ENCODE measurements at places on chromosomes 2 and 18.

- no peak for DNase-seq
Observed at GRCh38 chr18:65206551-65207260, 544.1 kb upstream of the CDH7 start.

- DNase-seq = no peak
Observed at GRCh38 chr2:177242121-177242987, 22.2 kb downstream of the NFE2L2 start.

DNA sequence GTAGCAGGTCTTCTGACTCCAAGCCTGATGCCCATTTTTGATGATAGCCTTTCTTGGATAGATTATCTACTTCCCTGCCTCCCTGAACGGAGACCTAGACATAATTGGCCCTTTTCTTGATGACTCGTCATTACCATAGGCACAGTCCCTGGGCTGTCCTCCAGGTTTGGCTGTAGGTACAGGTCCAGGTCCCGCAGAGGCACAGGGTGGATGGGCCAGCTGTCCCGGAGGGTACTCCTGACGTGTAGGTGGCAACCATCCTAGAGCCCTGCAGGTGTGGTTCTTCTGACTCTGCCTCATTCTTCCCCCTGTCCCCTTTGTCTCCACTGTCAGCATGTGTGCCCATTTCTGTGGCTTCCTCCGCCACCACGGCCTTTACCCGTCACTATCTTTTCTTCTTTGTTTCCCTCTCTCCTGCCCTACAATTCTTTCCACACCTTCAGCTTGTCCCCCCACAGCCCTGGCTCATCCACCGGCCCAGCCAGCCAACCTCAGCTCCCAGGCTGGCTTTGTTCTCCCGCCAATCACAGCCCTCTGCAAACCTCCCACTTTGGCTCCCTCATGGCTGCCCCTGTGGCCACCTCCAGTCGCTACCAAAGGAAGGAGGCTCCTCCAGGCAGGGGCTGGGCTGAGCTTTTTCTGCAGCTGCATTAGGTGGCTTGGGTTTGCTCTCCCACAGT is 102.8 kb downstream of the SMAD7 start:
- no peak for DNase-seq

DNA sequence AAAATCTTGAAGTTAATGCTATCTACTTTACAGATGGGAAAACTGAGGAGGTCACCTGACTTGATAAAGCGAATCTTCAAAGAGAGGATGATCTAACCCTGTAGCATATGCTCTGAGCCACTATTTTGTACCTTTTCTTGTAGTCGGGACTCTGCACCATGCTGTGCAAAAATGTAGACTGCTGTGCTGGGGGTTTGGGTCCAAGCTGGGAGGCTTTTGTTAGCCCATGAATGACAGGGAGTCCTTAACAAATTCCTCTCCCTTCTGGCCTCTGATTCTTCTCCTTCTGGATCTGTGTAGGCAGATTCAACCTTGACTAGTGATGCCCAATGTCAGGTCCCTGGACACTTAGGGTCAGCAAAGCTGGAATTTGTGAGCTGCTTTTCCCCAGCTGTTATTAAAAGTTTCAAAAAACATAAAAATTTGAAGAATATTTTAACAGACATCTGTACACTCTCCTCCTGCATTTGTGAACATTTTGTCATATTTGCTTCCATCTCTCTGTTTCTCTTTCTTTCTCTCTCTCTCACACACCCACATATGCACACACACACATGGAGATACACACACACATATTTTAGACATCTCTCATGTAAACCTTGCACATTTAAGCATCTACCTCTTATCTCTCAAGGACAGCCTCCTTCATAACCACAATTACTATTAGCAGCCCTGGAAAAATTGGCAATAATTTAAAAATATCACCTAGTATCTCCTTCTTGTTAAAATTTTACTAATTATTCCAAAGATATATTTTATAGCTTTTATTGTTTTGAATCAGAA is 335.0 kb upstream of the TRIB2 start:
- no peak for DNase-seq

GRCh38 chr2:146323564-146323963 is 1521.3 kb upstream of the ACVR2A start:
- DNase-seq = no peak

DNA sequence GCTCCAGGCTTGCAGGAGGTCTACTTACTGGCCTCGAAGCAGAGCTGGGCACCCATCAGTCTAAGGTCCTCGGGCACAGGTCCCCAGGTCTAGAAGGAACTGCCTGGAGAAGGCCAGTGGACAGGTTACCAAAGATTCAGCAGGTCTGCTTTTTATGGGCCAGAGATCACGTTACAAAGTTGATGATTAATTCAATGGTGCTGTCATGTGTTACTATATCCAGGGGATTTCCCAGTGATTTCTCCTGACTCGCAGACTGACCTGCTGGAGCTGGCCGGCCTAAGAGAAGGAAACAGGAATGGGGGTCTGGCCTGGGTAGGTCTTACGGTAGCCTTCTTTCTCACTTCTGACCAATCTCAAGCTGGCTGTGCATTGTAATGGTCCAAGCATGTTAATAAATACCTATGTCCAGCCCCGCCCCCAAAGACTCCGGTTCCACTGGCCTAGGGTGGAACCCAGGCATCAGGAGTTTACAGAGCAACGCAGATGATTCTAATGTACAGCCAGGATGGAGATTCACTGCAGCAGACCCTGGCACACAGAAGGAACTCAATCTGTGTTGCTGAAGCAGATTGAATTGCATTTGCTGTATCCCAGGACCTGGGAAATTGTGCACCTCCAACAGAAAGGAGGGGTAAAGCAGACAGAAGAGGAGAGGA is at the start of gene NEURL3:
TSS of gene NEURL3 (minus strand) at position 127 of the 659 bp plus-strand sequence. CDS start at position 56, 71 bp downstream.
- no peak for DNase-seq

GRCh38 chr2:214577769-214578168 is 166.9 kb downstream of the VWC2L start:
- no peak for DNase-seq

DNA sequence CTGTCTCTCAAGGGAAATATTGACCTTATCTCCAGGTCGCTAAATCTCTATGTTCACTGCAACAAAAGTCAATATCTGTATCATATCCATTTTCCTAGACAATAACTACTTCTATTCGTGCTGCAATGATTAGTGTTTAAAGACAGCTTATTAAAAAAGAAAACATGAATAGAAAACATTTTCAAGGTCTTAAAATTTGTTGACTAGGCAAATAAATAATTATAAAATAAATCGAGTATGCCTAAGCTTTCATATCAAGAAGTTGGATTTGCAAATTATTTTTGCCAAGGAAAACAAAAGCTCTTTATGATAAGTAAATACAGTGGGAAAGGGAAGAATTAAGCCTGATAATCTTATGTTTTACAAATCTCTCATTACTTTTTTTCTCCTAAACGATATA is 428.5 kb downstream of the NUP35 start:
- no peak for DNase-seq

GRCh38 chr18:46140173-46140572 is 36.0 kb downstream of the HAUS1 start:
- no peak for DNase-seq

GRCh38 chr2:151347294-151347693 is 10.1 kb upstream of the TNFAIP6 start:
- no peak for DNase-seq

DNA sequence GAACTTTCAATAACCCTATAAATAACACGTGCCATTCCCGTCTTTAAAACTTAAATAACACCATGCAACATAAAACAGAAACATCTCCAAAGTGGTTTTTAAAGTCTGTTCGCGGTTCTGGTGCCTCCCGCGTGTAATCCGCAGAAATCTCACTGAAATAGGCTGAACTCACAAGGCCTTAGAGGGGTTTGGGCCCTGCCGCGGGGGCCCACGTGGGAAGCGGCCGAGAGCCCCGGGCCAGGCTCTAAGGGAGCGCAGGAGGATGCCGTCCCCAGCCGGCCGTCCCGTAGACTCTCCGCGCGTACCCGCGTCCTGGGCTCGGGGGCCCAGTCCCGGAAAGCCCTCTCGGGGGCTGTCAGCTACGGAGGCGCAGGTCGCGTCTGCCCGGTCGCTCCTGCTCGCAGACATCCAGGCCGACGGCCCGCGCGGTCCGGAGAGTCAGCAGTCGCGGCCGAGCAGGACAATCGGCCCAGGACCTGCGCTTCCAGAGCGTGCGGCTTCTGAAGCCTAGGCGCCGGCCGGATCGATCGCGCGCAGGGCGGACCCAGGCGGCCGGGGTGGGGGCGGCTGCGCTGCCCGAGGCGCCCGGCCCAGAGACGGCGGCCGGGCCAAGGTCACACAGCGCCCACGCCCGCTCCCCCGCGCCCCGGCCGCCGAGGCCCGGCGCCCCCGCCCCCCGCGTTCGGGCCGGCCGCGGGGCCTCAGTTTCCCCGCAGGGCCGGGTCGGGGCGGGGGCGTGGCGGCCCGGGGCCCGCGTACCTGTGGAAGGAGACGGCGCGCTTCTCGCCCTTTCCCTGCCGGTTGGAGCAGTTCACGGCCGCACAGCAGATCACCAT is 558 bp downstream of the THAP4 start:
- peak; percentile 12 for DNase-seq
